ENCODE measurements at places on chromosomes 2 and 18.
A peak's percentile ranks its signal among the peaks of the same experiment; 100 is the strongest.

- DNase-seq = no peak
Measured at GRCh38 chr18:58287353-58288274, 243.6 kb downstream of the NEDD4L start.

DNA sequence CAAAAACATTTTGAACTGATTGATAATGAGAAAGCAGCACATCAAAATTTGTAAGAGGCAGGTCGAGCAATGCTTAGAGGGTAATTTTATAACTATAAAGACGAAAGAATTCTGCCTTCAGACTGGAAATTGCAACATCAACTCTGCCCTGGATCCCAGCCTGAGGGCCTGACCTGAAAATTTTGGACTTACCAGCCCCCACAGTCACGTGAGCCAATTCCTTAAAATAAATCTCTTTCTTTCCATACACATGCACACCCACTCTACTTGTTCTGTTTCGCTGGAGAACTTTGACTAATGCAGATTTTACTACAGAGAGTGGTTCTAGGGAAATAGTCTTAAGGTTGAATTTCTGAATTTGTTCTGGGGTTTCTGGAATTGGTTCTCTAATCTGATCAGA is 14.6 kb upstream of the ACOXL start:
- no peak for DNase-seq

DNA sequence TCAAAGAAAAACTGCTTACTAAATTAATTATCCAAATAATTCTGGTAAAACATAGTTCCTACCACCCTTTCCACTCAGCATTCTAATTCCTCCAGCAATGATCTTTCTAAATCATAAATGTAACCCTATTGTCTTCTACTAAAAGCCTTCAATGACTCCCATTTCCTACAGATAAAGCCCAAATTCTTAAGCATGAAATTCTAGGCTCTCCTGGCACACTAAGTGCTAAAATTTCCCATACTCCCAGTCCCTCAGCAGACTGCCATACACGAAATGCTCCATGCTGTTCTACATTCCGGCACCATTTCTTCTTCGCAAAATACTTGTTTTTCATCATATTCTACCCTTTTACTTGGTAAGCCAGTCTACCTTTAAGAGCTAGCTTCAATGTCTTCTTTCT is 96.9 kb downstream of the CHN1 start:
- no peak for DNase-seq

DNA sequence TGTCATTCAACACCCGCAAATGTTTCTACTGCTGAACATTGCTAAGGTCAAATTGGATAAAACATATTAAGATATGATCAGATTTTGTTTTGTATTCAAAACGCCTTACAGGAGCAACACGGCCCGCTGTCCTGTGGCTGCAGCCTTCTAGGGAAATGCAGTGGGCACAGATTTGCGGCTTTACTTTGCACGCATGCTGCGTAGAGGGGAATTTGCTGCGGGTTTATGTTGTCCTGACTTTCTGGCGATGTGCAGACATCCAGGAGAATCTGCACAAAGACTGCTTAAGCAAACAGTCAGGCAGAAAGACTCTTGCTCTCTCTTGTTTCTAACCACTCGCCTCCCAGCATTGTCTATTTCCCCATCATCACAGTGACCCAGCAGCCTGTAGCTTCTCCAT is 88.3 kb downstream of the LRRC30 start:
- DNase-seq = no peak

DNA sequence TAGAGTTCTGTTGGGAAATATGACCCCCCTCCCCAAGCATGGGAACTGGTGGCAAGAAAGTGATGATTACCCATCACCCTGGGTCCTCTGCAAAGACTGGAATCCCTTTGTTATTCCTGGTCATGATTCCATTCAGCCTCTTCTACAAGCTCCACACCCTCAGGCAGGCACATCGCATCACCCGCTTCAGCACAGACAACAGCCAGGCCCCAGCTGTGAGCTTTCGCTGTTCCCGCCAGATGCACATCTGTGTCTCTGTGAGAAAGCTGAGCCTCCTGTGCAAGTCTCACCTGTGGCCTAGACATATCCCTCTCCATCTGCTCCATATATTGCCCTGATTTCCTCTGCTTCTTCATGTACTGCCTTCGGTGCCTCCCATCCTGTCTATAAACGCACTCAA is 368.0 kb upstream of the RAB6C start:
- no peak for DNase-seq

- no peak for DNase-seq
Measured at GRCh38 chr2:12167525-12168317, 421.3 kb downstream of the LPIN1 start.

GRCh38 chr2:182208421-182208820 is 218.4 kb downstream of the PDE1A start:
- DNase-seq = no peak

GRCh38 chr2:120736202-120736623 is 545 bp downstream of the GLI2 start:
- DNase-seq = peak; percentile 19

DNA sequence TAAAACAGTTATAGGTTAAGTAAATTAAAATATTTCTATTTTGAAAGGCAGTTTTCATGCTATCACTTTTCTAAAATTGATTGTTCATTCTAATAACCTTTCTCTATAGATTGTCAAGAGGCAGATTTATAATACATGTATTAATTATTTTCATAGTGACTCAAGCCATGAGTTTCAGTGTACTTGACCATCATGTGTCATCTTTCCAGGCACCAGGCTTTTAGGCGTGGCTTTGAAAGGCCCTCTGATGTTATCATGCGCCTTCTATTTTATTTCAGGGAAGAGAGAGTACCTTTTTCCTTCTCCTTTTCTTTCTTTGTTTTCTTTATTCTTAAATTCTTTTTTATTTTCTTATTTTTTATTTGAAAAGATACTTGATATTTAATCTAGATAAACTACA is 128.3 kb upstream of the ETAA1 start:
- peak; percentile 1 for DNase-seq

DNA sequence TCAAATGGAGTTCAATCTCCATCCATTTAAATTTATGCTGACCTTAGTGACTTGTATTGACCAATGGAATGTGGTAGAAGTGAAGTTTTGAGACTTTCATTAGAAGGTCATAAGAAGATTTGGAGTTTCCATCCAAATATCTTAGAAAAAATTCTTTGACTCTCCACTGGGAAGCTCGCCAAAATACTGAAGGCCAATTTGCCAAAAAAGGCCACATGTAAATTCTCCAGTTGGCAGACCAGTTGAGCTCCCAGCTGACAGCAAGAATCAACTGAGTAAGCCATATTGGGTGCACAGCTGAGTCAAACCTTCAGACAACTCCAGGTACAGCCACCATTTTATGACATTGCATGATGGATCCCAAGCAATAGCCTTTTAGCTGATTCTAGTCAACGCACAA is 228.3 kb upstream of the SETBP1 start:
- no peak for DNase-seq

GRCh38 chr2:47037678-47038077 is 117.4 kb downstream of the STPG4 start:
- no peak for DNase-seq
